Stimulated activated CD8-positive, alpha-beta memory T cell treated with anti-CD3 and anti-CD28 coated beads, Interleukin-4, amount 100 ng/mL, for 1 hour (primary cell): ENCODE measurements at places on chromosomes 3 and 15.

DNA sequence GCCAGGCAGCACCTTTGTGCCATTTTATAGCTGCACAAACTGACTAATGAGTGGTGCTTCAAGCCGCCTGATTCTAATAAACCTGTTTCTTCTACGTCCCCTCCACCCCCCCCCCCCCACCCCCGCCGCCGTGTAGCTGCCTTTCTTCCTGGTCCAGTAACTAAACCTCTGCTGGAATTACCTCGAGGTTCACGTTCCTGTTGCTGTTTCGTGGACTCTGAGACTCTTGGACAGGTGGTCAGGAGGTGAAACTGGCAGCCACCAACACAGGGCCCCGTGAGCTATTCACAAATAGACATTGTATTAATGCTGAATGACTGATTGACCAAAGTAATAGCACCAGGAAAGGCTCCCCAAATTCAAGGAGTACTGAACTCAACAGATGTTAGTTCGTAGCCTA is 73.9 kb downstream of the TRIM69 start:
- DNase-seq, result no peak

- no peak for DNase-seq
Measured at GRCh38 chr3:32493437-32494414, 8.9 kb downstream of the CMTM6 start.

DNA sequence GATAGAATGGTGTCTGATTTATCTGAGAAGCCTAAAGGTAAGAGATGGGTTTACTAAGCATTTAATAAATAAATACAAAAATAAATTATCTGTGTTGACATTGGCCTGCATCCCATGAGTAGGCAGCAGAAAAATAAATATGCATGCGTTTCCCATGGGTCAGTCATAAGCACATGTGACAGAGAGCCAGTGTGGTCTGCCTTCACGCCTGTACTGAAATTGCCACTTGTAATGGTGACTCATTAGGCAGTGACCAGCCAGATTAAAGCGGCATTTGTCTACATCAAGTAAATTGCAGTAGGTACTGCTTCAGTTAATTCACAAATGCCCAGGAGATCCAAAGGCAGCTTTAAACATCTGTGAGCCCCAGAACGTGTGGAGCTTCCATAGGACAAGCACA is 399.6 kb downstream of the NAALADL2 start:
- no peak for DNase-seq

GRCh38 chr3:13657660-13658435 is 108.9 kb downstream of the FBLN2 start:
- peak; percentile 26 for DNase-seq

DNA sequence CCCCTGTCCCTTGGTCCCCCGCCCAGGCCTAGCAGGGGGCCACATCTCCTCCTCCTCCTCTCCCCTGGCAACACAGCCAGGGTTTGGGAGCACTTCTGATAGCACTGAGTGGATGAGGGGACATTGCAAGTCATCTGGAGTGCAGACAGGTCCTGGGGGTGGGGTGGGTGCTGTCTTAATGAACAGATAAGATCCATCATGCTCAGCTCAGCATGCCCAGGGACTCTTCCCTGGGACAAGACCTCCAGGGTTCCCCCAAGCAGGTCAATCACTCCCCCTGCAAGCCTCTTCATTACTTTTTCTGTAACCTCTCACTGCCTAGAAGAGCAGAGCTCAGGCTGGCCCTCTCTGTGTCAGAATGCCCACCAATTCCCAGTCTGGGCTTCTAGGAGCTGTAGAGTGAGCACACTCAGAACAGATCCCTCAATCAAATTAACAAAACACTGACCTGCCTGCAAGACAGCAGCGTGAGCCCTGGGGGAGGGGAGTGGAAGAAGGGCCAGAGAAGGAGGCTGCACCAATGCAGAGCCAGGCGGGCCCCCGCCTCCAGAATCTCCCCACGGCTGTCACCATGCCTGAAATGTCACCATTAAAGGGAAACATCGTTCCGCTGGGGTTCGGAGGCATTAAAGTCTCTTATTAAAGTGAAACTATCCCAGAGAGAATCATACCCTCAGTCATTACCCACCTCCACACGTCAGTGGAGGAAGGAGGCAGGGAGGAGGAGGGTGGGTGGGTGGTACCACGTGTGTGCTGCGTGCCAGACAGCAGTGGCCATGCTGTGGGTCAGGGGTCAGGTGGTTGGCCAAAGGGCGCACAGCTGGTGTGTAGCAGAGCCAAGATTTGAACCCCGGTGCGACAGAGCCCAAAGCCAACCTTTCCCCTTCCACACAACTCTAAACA is 114.7 kb upstream of the LINGO1 start:
- no peak for DNase-seq

GRCh38 chr3:43211681-43212080 is 74.7 kb upstream of the SNRK start:
- DNase-seq, result no peak

- DNase-seq, result no peak
Measured at GRCh38 chr3:151548195-151548594, 87.3 kb upstream of the IGSF10 start.

GRCh38 chr3:119356646-119357045 is 62.5 kb downstream of the ARHGAP31 start:
- DNase-seq, result no peak
